ENCODE measurements at places on chromosomes 1 and 21. TPM values are rescaled to one million over a fixed set of nuclear protein-coding genes. Genes with fewer than 3 reads are reported as not detected.

DNA sequence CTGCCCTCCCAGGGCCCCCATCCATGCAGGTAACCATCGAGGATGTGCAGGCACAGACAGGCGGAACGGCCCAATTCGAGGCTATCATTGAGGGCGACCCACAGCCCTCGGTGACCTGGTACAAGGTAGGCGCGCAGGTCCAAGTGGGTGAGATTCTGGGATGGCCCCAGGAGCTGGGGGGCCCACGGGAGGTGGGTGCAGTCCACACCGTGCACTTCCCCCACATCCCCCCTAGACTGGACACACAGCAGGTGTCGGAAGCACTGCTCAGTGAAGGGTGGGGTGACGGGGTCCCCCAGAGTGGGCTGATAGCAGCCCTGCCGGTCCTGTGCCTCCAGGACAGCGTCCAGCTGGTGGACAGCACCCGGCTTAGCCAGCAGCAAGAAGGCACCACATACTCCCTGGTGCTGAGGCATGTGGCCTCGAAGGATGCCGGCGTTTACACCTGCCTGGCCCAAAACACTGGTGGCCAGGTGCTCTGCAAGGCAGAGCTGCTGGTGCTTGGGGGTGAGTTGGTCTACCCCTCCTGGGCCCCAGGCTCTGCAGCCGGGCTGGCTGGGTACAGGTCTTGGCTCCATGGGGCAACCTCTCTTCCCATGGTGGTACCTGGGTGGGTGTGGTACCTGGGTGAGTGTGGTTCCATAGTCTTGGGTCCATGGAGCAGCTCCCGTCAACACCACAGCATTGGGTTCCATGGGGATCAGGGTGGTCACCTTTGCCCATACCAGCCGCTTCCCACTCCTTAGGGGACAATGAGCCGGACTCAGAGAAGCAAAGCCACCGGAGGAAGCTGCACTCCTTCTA is 40.4 kb downstream of the TRIM11 start:
- no peak for DNase-seq

ABCA4 gene
- 8.3 TPM for polyA plus RNA-seq

CLDN17 gene
- polyA plus RNA-seq: not detected

- no peak for DNase-seq
These were observed 61.9 kb downstream of the WNT9A start for GRCh38 chr1:227885648-227886502.

- DNase-seq: no peak
These were observed 45.4 kb upstream of the LRRN2 start for GRCh38 chr1:204730826-204731459.
